ENCODE measurements at places on chromosomes 6 and 20. TPM values are rescaled to one million over a fixed set of nuclear protein-coding genes. Genes with fewer than 3 reads are reported as not detected.

The WFDC5 gene
- not detected for total RNA-seq

The TSBP1 gene
- not detected for total RNA-seq

The ETV7 gene
- total RNA-seq, result 8.9 TPM

The SLC16A10 gene
- 4.0 TPM for total RNA-seq

The TINAG gene
- total RNA-seq, result 41.6 TPM

DNA sequence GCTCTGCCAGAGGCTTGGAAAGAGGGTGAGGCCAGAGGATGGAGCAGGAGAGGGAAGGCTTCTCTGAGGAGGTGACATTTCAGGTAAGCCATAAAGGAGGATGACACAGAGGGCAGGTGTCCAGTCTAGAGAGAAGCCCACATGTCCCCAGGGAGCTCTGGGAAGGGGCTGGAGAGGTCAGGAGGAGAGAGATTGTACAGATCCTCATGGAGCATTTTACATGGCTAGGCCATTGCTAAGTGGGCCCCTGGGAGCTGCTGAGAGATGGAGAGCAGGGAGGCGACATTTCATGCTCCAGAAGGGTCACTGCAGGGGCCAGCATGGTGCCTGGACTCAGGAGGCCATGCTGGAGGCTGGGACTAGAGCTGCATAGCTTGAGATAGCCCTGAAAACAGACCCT, 124.5 kb downstream of the TOX2 start:
- DNase-seq, result no peak

DNA sequence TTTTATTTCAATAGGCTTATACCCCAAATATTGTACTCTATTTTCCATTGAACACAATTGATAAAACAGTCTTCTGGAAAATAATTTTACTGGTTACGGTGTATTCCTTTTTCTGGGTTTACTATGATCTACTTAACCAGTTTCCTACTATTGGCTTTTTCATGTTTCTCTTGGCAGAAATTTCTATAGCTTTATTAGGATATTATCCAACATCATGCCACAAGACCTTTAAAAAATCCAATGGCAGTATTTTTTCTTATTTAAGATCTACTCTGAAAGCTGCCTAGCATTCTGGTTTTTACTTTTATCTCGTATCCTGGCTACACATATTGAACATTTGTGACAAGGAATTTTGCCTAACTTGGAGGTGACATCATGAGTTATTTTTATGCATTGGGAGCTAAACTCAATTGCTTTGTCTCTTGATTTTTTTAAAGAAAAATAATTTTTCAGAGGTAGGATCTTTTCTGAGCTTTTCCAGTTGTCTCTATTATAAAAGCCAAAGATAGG, 45.5 kb downstream of the SLC9A8 start:
- DNase-seq, result no peak

DNA sequence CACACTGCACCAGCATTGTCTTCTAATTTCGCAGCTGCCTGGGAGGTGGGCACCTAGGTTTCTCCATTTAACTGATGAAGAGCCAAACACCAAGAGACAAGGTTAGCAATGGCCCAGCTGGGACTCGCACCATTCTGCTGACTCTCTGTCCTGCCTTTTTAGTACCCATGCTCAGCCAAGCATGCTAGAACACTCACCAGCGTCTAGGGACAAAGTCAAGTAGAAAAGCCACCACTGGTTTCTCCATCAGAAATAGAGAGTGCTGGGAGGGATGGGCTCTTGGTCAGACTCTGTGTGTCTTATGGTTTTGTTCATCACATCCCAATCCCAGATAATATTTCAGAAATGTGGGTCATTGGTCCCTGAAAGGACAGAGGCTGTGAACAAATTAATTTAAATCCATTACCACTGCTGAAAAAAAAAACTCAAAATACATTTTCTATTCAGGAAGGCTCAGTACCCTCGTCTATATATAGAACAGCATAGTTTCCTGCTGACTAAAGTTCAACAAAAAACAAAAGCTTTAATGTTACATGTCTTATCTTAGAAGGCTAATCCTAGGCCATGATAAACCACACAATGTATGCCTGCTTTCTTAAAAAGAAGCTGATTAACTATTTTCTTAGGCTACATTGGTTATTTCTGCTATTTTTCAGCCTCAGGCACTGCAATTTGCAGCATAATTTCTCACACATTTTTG, 111.0 kb downstream of the TBC1D7 start:
- DNase-seq, result no peak

GRCh38 chr6:124470803-124471202, 491.4 kb upstream of the RNF217 start:
- no peak for DNase-seq

- DNase-seq, result no peak
Measured at GRCh38 chr6:109877028-109878004, 100.8 kb upstream of the GPR6 start.

- peak; percentile 41 for DNase-seq
Measured at GRCh38 chr6:132400883-132401617, at the start of gene MOXD1. Gene MOXD1, minus strand, starts transcription at chr6:132401475. Its CDS starts 49 bp downstream, at chr6:132401426.

DNA sequence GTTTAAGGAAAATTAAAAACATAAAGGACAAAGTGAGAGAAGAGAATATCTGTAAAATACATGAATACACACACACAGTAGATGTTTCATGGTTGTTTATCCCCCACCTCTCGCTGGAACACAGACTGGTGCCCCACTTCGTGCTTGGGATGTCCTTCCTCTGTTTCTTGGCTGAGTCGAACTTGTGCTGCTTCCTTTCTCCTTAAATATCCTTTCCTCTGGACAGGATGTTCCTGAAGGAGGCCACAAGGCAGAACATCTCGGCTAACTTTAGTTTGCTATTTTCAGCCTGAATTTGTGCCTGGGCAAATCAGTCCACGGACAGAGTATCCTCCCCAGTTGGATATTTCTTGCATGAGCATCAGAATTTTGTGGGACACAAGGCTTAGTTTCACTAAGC, 54.7 kb upstream of the ZMYND8 start:
- no peak for DNase-seq

DNA sequence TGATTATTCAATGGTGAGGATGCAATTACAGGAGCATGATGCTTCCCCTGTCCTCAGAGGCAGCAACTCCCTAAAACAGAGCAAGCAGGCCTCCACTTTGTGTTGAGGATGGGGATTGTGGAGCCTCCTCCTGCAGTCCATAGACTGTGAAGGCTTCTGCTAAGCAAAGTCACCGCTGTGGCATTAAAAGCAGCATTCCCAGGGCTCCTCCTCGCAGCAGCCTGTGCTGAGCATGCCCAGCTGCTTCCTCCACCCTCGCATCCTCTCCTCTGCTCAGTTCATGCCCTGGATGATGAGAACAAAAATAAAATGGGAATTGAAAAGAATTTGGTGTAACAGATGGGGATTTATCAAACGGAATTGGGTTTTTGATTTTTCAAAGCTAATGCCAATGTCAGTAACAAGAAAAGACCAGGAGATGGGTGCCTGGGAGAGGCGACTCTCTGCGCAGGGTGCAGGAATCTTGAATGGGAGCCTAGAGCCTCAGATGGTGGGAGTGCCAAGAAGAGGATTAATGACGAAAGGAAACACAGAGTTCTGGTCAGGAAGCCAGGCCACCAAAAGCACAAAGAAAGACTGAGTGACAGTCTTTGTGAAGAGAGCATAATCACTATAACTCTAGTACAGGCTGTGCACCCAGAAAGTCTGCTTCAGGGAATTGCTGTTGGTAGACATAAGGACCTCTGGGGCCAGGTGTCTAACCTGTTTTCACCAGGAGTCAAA, 347.6 kb downstream of the TPBG start:
- no peak for DNase-seq

Data from left colon (tissue), 2 donors.